Adrenal gland (tissue), 19 donors: ENCODE measurements at places on chromosomes 5 and 9. TPM values are rescaled to one million over a fixed set of nuclear protein-coding genes. Genes with fewer than 3 reads are reported as not detected.

GRCh38 chr5:149799965-149800516, 69.9 kb downstream of the PPARGC1B start:
- H3K27me3 ChIP-seq = no peaks in the 10 kb centered on the region
- H3K27ac ChIP-seq = no peak overlapping the region
- H3K4me1 ChIP-seq = peaks cover 14% of the 10 kb centered on the region
- DNase-seq = no peak
- no peak overlapping the region for H3K4me3 ChIP-seq
- H3K36me3 ChIP-seq = no peaks in the 10 kb centered on the region

- H3K27ac ChIP-seq = no peak overlapping the region
- no peak for DNase-seq
- no peaks in the 10 kb centered on the region for H3K4me1 ChIP-seq
- H3K36me3 ChIP-seq = no peaks in the 10 kb centered on the region
Measured at GRCh38 chr5:53814819-53815218, 254.4 kb downstream of the NDUFS4 start.

GRCh38 chr9:70061776-70062175, 18.1 kb downstream of the MAMDC2 start:
- H3K27ac ChIP-seq = no peak overlapping the region
- H3K27me3 ChIP-seq = no peaks in the 10 kb centered on the region
- H3K4me1 ChIP-seq = no peaks in the 10 kb centered on the region
- no peak overlapping the region for H3K4me3 ChIP-seq
- no peak for DNase-seq
- no peaks in the 10 kb centered on the region for H3K36me3 ChIP-seq

DNA sequence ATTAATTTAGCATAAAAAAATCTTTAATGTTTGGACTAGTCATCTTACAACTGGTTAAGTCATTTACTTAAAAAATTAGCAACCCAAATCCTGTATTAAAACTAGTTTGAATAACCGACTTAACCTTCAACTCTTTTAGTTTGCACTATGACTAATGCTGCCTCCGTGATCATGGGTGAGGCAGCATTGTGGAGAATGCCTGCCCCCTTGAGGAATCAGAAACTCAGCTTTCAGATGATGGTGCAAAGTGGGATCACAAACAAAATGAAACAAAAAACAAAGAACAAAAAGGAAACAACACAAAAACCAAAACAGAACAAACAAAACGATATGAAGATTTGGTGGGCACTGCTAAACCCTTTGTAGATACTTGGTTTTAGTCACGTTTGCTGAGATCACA, 127.0 kb upstream of the PALM2AKAP2 start:
- DNase-seq = no peak
- no peaks in the 10 kb centered on the region for H3K4me1 ChIP-seq
- no peaks in the 10 kb centered on the region for H3K27me3 ChIP-seq
- H3K4me3 ChIP-seq = no peak overlapping the region

GRCh38 chr5:132689513-132689912, 15.7 kb downstream of the IL4 start:
- no peaks in the 10 kb centered on the region for H3K27me3 ChIP-seq
- H3K4me3 ChIP-seq = no peak overlapping the region
- no peaks in the 10 kb centered on the region for H3K36me3 ChIP-seq
- no peak for DNase-seq
- H3K27ac ChIP-seq = no peak overlapping the region
- no peaks in the 10 kb centered on the region for H3K4me1 ChIP-seq

GRCh38 chr9:127384901-127385300, 12.1 kb upstream of the SLC2A8 start:
- no peak overlapping the region for H3K27ac ChIP-seq
- no peak overlapping the region for H3K4me3 ChIP-seq

GRCh38 chr5:133679534-133679933, 67.2 kb upstream of the FSTL4 start:
- no peak overlapping the region for H3K4me3 ChIP-seq
- H3K27me3 ChIP-seq = no peaks in the 10 kb centered on the region
- no peaks in the 10 kb centered on the region for H3K36me3 ChIP-seq
- no peak for DNase-seq
- no peak overlapping the region for H3K27ac ChIP-seq

DNA sequence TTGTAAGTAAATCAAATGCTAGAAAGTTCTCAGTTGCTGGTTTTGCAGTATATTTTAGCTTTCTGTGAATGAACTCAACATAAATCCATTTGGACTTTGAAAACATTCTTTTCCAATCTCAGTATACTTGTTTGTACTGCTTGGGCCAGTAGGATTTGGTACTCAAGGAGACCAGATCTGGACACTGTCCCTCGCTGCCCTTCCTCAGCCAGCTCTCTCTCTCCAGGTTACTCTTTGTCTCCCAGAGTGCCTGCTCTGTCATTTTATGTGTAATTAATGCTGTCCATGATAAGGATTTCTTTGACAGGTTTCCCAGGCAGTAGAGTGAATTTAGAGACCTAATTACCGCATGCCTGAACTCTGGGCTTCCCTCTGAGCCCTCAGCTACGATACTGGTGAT, 344.6 kb upstream of the SGCD start:
- no peaks in the 10 kb centered on the region for H3K4me1 ChIP-seq
- H3K4me3 ChIP-seq = no peak overlapping the region
- H3K27me3 ChIP-seq = no peaks in the 10 kb centered on the region
- H3K36me3 ChIP-seq = no peaks in the 10 kb centered on the region

- no peaks in the 10 kb centered on the region for H3K36me3 ChIP-seq
- no peak overlapping the region for H3K4me3 ChIP-seq
- H3K27me3 ChIP-seq = no peaks in the 10 kb centered on the region
- DNase-seq = no peak
- no peaks in the 10 kb centered on the region for H3K4me1 ChIP-seq
Measured at GRCh38 chr5:39905356-39905755, 480.6 kb upstream of the DAB2 start.

DNA sequence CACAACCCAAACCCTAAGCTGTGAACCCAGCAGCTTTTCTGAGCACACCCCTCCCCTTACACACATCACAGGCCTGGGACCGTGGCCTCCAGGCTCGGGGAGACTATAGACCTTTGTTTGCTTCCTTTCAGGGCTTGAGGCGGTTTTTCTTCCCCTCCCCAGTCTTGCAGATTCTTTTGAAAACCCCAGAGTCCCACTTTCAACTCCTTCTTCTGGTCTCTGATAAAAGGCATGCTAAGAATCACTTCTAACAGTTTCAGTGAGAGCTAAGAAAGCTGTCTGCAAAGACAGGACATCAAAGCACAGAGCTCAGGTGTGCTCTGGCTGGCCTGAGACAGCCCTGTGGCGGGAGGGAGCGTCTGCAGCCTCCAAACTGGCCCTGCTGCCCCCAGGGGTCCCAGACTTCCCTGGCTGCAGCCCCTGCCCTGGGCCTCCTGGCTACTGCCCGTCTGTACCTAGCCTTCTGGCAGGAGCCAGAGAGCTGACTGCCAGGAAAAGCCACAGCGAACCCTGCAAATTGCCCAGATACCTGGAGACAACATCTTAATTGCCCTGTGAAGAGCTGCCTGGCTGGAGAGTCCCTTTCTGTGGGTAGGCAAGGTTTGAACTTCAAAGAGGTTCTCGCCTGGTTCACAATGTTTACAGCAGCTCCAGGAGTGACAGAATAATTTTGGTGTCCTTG, 138.9 kb downstream of the GADD45G start:
- no peaks in the 10 kb centered on the region for H3K36me3 ChIP-seq
- no peaks in the 10 kb centered on the region for H3K27me3 ChIP-seq
- H3K27ac ChIP-seq = no peak overlapping the region
- H3K4me1 ChIP-seq = no peaks in the 10 kb centered on the region
- peak; percentile 66 for DNase-seq

- H3K4me3 ChIP-seq = no peak overlapping the region
- H3K27me3 ChIP-seq = no peaks in the 10 kb centered on the region
- no peak overlapping the region for H3K27ac ChIP-seq
- H3K4me1 ChIP-seq = no peaks in the 10 kb centered on the region
- no peaks in the 10 kb centered on the region for H3K36me3 ChIP-seq
Measured at GRCh38 chr5:131068076-131068475, 97.0 kb downstream of the HINT1 start.

- H3K36me3 ChIP-seq = no peaks in the 10 kb centered on the region
- H3K27me3 ChIP-seq = no peaks in the 10 kb centered on the region
- no peak overlapping the region for H3K27ac ChIP-seq
- DNase-seq = no peak
Measured at GRCh38 chr5:102766295-102767090, 11.4 kb downstream of the PAM start.

DNA sequence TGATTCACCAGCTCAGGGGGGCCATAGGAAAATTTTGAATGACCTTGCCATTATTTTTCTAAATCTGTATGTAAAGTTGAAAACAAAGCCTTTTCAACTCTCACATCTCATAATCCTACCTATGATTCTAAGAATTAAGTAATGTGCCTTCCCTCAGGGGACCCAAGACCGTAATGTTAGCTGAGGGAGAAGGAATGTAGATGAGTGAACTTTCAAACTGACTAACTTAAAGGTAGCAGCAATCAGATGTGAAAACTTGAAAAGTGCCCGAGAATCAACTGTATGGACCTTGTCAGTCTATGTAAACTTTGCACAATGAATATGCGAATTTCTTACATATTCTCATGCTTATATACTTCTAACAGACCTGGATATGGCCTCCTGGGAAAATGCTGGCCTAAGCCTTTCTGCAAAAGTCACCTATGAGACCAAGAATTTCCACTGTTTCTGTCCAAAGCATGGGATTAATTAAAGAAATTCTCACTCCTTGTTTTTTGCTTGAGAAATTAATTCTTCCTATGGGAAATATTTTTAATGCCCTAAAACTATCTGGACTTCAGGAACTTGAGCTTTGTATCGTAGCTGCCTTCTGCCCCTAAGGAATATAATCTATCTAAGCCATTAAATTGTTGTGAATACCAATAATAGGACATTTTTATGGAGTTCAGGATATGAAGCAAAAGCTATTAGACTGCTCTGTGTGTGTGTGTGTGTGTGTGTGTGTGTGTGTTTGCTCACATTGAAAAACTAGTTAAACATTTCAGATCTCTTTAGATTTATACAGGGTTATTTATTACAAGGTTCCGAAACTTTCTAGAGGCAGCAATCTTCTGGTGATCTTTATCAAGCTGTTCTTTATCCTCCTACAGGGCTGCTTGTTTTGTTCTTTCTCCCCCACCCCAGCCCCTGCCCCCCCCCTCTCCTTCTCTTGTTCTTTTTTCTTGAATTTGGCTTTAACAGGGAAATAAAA, 169.1 kb upstream of the CLINT1 start:
- H3K4me1 ChIP-seq = peaks cover 15% of the 10 kb centered on the region
- H3K27ac ChIP-seq = no peak overlapping the region
- H3K27me3 ChIP-seq = no peaks in the 10 kb centered on the region
- DNase-seq = no peak

GRCh38 chr9:16039218-16039987, 486.6 kb downstream of the CCDC171 start:
- no peaks in the 10 kb centered on the region for H3K36me3 ChIP-seq
- peak; percentile 33 for DNase-seq
- no peaks in the 10 kb centered on the region for H3K4me1 ChIP-seq

- no peak overlapping the region for H3K4me3 ChIP-seq
- no peaks in the 10 kb centered on the region for H3K36me3 ChIP-seq
- DNase-seq = no peak
- no peak overlapping the region for H3K27ac ChIP-seq
Measured at GRCh38 chr5:87831499-87831898, 418.8 kb upstream of the CCNH start.

DNA sequence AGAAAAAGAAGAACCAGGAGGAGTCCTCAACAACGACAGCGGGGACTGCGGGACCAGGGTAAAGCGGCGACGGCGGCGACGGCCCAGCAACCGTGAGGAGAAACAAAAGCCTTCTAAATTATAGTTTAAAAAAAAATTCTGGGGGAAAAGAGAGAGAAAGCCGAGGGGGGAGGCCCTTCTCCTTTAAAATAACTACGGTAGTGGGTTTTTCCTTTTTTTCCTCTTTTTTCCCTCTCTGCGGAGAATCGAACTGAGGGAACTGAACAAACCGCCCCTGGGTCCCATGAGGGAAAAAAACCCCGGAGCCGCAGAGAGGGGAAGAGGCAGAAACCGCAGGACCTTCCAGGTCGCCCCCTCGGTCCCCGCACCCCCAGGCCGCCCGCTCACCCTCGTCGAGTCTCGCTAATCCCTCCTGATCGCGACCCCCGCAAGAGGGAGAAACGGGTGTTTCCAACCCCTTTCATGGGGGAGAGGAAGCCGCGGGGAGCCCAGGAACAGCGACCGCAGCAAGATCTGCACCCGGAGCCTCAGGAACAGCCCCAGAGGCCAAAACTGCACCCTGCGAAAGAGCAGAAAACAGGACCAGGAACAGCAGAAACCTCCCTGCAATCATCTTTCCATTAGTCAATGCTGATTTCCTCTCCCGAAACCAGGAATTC, 453 bp downstream of the CPEB4 start:
- H3K36me3 ChIP-seq = no peaks in the 10 kb centered on the region
- no peaks in the 10 kb centered on the region for H3K27me3 ChIP-seq
- peak; percentile 60 for DNase-seq
- no peaks in the 10 kb centered on the region for H3K4me1 ChIP-seq
- H3K27ac ChIP-seq = peak overlapping the region; percentile 97

DNA sequence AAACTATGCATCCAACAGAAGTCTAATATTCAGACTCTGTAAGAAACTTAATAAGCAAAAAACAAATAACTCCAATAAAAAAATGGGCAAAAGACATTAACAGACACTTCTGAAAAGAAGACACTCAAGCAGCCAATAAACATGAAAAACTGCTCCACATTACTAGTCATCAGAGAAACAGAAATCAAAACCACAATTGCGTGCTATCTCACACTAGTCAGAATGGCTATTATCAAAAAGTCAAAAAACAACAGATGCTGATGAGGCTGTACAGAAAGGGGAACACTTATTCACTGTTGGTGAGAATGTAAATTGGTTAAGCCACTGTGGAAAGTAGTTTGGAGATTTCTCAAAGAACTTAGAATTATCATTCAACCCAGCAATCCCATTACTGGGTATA, 101.2 kb upstream of the TRIM32 start:
- no peaks in the 10 kb centered on the region for H3K27me3 ChIP-seq
- no peak for DNase-seq
- no peaks in the 10 kb centered on the region for H3K4me1 ChIP-seq

The SLC36A3 gene
- total RNA-seq = not detected

The IL4 gene
- not detected for total RNA-seq

The MSX2 gene
- 0.60 TPM for total RNA-seq

The TSSK1B gene
- total RNA-seq = not detected

The CERCAM gene
- total RNA-seq = 43.5 TPM

The CTXN3 gene
- total RNA-seq = not detected

The C1QTNF2 gene
- 0.83 TPM for total RNA-seq
